Cardiac muscle cell (in vitro differentiated cells and primary cell): ENCODE measurements at places on chromosomes 13 and 19.

GRCh38 chr13:39209731-39210531 is 171.7 kb downstream of the NHLRC3 start:
- peak; percentile 31 for DNase-seq

DNA sequence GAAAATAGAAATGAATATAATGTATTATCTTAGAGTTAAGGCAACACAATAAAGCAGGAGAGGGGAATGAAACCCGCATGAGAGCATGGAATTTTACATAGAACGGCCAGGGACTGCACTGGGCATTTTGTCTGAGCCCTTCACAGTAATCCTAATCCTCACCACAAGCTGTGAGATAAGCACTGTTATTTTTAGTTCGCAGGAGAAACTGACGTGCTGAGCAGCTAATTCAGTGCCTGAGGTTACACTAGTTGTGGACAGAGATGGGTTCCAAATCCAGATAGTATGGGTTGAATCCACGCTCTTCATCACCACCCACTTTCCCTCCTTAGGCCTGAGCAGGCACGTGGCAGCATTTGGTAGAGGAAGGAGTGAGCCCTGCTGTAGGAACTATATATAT is 24.8 kb upstream of the ZNF527 start:
- no peak for DNase-seq

- no peak for DNase-seq
Measured at GRCh38 chr19:58455306-58455705, 3.9 kb downstream of the ZNF324B start.

DNA sequence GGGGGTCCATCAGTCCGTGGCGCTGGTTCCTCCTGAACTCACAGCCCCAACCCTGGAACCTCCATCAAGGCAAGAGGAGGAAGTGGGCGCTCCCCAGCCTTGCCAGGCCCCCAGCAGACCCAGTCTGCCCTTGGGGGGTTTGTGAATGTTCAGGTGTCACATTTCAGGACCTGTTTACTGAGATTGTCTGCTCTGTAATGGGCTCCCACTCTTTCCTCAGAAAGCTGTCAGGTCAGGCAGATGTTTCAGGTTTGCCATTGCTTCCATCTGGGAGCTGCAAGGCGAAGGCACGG is 29.4 kb downstream of the TSSK6 start:
- DNase-seq = no peak

- no peak for DNase-seq
Measured at GRCh38 chr13:101019126-101019525, 344.5 kb upstream of the TMTC4 start.

DNA sequence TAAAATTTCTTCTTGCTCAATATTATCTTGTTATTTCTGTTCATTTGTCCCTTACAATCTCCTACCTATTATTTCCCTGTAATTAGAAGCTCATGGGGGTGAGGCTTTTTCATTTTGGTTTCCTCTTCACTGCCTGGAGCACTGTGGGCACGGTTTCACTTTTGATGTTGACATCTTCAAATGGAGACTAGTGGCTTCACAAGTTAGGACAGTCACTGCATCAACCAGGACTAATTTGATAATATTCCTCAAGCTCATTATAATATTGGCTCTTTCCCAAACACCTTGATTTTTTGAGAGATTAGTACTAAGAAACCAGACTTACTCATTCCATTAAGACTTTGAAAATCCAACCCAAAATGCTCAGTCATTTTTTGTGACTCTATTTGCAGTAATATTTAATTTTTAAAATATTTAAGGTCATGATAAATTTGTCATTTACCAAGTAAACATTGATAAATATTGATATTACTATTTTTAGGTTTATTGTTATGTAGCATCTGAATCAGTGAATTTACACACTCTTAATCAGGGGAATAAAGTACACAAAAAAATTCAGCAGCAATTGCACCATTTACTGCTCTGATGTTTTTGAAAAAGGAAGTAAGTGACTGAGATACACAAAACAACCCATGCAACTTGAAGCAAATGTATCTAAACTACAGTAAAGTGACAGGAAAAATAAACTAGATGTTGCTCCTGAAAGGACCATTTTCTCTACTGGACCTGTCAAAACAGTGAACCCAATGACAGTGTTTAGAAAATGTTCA is 28.8 kb upstream of the RCBTB2 start:
- DNase-seq = no peak

DNA sequence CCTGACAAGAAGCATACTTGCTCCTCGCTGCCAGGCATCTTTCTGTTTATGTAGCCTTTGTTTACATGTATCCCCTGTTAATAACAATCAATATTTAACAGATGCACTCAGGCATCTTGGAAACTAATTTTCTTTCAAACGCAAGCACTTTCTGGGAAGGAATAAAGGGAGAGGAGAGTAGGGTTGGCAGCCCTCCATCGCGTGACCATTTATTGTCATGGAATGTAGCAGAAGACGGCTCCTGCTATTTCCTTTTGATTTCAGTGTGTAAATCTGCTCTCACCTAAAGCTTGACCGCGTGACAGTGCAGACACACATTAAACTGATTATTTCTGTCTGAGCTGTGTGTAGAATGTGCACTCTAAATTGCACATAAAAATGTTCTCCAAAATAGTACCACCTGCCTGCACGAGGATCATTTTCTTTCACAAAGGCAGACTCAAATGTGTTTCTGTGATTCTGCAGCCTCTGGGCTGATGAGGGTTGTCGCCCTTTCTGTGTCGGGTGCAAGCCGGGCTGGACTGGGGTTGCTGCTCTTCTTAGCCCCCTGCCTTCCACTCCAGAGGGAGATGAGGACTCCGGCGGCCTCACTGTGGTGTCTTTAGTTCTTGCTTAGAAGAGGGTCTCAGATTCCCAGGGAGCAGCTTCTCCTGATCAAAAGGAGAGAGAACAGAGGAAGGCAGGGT is 223.5 kb upstream of the MAB21L1 start:
- no peak for DNase-seq

GRCh38 chr19:17135001-17135853 is 59.6 kb downstream of the MYO9B start:
- peak; percentile 98 for DNase-seq

DNA sequence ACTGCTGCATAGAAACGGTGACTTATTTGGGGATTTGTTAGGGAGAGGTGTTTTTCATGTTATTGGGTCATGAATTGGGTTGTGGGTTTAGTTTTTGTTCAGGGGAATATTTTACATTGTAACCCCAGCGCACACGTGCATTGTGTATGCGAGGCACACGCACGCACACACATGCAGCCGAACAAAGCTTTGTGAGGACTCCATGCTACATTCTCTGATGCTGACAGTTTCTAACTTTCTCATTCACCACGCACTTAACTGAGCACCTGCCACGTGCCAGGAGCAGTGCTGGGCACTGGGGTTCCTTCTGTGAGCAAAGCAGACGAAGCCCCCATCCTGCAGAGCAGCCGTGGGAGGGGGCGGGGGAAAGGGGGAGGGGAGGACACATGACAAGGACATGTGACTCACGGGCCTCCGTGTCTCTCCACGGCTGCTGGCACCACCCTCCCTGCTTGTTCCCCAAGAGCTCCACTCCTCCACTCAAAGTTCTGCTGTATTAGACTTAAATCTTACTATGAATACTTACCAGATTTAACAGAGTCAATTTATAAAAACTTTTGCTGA is 55.6 kb downstream of the SLC7A9 start:
- no peak for DNase-seq

DNA sequence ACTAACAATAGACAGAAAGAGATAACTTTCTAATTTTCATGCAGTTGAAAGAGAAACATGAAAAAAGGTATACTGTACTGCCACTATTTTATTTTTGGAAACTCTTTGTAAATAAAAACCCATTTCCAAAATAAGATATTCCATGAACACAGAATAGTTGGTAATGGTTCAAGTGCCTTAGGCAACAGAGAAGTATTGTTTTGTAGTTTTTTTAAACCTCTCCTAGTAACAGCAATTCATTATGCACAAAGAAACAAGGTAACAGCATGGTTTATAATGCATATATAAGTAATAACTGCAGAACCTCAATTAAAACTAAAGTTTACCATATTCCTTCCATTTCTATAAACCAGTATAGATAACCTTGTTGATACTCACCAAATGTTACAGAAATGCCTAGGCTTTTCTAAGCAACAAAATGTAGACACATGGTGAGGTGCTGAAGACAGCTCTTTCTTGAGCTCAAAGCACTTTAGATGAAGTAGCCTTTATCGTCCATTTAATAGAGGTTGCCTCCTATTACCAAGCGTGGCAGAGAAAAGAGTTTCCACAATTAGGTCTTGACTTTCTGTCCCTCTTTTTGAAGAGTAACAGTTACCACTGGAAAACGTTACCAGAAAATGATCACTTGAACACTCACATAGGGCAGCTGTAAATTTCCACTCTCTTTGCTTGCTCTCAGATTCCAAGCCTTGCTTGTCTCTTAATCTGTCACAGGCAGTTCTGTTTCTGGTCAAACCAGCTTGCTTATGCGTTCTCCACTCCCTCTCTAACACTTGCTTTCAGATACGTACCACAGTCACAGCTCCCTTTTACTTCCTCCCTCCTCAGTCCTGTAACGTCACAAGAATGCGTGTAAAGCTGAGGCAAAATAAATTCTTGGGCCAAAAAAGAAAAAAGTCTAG is 42.9 kb downstream of the CAB39L start:
- DNase-seq = peak; percentile 97

DNA sequence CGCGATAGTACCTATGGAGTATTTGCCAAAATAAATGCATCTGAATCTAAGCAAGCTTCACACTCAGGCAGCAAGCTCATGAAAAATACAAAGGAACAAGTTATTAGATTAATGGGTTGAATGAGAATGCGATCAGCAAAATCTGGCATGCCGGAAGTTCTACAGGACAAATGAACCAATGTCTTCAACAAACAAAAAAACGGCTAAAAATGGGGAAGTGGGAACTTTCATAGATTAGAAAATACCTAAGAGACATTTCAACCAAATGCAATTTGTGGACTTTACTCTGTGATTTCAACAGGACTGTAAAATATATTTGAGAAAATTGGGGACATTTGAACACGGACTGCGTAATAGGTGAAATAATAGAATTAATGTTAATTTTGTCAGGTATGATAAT is 22.4 kb upstream of the RNASEH2B start:
- DNase-seq = no peak

- DNase-seq = no peak
Measured at GRCh38 chr19:17577457-17578097, 22.1 kb downstream of the COLGALT1 start.

DNA sequence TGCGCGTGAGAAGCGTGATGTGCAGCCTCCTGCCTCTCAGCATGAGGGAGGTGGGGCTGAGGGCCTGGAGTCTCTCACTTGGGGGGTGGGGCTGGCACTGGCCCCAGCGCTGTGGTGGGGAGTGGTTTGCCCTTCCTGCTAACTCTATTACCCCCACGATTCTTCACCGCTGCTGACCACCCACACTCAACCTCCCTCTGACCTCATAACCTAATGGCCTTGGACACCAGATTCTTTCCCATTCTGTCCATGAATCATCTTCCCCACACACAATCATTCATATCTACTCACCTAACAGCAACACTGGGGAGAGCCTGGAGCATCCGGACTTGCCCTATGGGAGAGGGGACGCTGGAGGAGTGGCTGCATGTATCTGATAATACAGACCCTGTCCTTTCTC is 8.7 kb downstream of the CD177 start:
- DNase-seq = peak; percentile 45
